ENCODE measurements at places on chromosomes 3 and 15. TPM values are rescaled to one million over a fixed set of nuclear protein-coding genes. Genes with fewer than 3 reads are reported as not detected.

GRCh38 chr15:98398886-98399285, 249.5 kb upstream of the IGF1R start:
- no peak for DNase-seq

MASP1 gene
- total RNA-seq: 0.77 TPM

DNA sequence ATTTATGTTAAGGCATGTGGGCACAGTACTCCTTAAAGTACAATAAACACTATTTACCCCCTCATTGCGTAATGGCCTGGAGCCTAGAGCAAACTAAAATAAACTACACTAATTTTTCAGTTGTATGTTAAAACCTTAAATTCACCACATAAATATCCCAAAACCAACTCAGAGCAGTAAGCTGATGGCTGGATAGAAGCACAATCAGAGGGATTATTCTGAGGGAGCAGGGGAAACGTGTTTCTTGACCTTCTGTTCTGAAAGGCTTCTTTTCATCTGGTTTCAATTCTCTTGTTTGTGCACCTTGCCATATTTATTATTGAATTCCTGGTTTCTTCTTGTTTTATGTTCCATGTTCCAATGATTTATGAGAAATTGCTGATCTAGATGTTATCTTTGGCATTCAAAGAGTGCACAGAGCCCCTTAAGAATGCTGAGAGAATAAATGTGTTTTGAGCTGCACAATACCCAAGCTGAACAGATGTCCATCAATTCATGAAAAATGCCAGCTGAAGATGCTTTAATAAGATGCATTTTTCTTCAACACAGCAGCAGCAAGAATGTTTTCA, 29.6 kb downstream of the RPL22L1 start:
- DNase-seq: no peak

DNA sequence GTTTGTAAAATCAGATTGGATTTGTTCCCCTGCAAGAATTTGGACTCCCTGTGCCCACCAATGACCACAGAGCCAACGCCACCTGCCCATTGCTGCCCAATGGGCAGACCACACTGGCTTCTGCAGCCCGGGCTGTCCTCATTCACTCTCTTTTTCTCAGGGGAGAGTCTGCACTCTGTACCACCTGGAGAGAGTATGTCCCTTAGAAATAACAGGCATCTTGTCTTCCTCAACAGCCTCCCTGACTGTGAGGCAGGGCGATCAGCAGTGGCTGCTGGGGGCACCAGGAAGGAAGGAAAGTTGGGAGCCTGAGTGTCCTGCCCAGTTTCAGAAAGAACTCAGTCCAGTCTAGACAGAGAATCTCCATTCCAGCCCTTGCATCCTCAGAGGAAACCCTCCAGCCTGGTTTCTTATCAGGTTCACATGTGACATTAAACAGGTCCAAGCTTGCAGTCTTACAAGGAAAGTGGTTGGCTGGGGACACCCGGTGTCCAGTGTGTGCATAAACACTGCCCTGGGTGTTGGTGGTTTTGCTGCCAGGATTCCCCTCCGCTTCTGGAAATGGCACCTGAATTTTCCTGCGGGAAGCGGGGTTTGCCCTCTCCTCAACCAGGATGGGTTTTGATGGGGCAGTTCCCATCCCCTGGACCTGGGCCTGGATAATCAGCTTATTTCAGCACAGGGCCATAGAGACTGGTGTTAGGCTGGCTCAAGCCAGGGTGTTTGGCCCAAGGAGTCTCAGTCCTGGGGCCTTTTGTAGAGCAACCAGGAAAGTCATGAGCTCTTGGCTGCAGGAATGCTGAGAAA, 37.2 kb downstream of the SSUH2 start:
- DNase-seq: peak; percentile 29

GLCE gene
- 45.3 TPM for total RNA-seq

GOLGA6B gene
- not detected for total RNA-seq

SGO1 gene
- total RNA-seq: 1.8 TPM
